Right ventricle myocardium superior (tissue), 1 donor: ENCODE measurements at places on chromosomes 7 and 10. TPM values are rescaled to one million over a fixed set of nuclear protein-coding genes. Genes with fewer than 3 reads are reported as not detected.

The BHLHA15 gene
- not detected for total RNA-seq

The FAM25A gene
- not detected for total RNA-seq

The CYP26C1 gene
- total RNA-seq, result 0.05 TPM

The NAT16 gene
- not detected for total RNA-seq

The LFNG gene
- 4.6 TPM for total RNA-seq

The HOXA13 gene
- not detected for total RNA-seq

The WAPL gene
- 19.7 TPM for total RNA-seq

The ZKSCAN1 gene
- 30.3 TPM for total RNA-seq

- DNase-seq, result no peak
These were observed 1.6 kb upstream of the CDK13 start for GRCh38 chr7:39948375-39948955.

- DNase-seq, result no peak
These were observed 107.2 kb downstream of the AVL9 start for GRCh38 chr7:32602470-32602869.

DNA sequence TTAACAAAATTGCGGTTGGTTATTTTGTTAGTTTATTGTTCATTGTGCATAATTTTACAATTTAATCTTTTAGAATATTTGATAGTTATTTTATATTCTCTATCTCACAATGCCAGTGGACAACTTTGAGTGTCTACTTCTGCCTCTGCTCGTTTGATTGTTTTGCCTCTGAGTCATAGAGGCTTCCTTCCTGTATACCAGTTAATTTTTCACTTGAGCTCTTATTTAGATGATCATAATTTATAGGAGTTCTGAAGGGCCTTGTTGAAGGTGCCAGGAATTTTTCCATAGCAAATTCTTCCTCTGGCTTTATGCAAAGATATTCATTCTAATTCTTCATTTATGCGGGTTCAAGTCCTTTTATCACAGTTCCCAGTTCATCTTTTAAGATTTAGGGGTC lies 5.2 kb upstream of the MALRD1 start:
- DNase-seq, result no peak

- DNase-seq, result no peak
These were observed 35.9 kb upstream of the CCSER2 start for GRCh38 chr10:84292502-84292901.

DNA sequence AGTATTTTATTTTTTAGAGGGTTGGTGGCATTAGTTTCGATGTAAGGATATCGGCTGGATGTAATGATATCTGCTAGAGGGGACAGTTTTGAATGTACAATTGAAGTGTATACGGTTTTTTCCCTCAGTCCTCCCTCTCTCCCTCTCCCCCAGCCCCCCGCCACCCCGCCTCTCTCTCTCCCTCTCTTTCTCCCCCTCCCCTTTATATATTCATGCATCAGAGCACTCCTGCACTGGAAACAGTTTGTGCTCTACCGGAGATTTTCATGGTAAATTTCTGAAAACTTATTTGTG lies 1.6 kb downstream of the GLCCI1 start:
- DNase-seq, result no peak

DNA sequence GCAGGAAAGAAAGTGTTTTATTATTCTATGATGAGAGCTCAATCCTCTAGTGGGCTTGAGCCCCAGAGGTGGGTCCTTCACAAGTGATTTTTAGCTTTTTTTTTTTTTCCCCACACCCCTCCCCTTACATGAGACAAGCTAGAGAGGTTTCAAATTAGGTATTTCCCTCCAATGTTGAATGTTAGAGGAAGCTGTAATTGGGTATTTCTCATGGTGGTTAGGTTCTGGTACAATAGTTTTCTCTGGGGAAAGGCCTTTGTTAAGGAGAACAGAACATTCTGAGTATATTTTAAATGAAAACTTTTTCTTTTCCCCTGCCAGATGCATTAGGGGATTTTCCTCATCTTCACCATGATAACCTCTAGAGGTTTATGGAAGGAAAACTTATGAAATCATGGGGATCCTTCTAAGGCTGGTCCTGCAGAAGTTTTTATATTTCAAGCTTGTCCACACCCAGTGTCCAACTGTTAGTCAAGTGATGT lies 1039.7 kb downstream of the NRG3 start:
- no peak for DNase-seq

GRCh38 chr10:119445311-119445934 lies 97.1 kb downstream of the RGS10 start:
- peak; percentile 88 for DNase-seq

DNA sequence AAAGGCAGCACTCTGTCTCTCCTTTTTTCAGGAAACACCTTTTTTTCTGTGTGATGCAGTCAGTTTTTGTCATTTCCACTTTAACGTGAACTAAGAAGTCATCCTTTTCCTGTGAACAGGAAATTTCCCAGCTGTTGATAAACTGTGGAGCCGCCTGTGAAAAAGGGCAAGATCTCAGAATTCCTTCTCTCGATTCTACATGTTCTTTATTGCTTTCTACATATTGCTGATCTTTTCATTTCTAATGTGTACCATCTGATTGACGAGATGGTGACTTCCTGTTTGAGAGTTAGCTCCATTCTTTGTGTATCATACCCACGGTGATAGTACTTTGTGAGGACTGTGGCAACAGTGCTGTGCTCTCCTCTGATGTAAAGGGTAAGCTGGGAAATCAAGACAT lies 50.4 kb downstream of the ADD3 start:
- no peak for DNase-seq
